T-helper 1 cell (primary cell): ENCODE measurements at places on chromosomes 16 and 17.

DNA sequence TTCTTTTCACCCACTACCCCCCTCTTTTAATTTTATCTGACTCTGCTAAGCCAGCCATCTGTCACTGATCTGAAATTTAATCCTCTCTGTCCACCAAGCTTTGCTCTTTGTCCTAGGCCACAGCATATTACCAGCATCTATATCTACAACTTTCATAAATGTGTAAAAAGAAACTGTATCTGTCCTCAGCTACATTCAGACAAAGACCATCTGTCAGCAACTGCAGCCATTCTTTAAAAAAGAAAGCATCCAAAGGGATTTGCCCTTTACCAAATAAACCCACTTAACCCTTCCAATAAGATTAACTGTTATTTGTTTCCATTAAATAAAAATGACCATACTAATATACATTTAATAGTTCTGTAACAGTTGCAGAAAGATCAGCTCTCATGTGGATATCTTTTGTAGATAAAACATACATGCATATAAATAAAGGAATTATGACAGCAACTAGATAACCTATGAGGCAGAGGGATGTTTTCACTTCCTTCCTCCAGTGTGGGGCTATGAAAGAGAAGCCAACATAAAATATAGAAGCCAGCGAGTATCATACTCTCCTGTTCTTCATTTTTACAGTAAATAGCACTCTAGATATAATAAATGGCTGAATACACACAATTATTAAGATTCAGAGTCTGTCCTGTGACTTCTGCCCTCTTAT, 602.5 kb upstream of the SALL1 start:
- no peak for DNase-seq

- no peak for DNase-seq
Measured at GRCh38 chr17:72343911-72344310, 223.1 kb downstream of the SOX9 start.

- DNase-seq, result no peak
Measured at GRCh38 chr16:9843424-9844018, 338.7 kb downstream of the GRIN2A start.

- DNase-seq, result no peak
Measured at GRCh38 chr16:77057161-77057774, 133.7 kb upstream of the MON1B start.

DNA sequence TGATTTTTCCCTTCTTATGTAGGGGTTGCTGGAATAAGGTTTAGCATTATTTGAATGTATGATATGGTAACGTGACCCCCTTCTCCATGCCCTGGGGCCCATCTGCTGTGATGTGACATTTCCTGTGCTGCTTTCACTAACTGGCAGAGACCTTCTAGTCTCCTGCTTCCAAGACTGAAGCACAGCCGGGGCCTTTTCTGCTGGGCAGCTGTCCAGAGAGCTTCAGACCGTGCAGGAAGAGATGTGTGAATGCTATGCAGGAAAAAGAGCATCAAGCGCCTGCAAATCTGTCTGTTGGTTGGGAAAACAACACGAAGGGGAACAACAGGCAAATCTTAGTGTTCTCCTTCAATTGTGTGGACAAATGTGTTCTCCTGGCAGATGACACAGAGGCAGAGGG, 128.5 kb downstream of the SPACA3 start:
- no peak for DNase-seq

DNA sequence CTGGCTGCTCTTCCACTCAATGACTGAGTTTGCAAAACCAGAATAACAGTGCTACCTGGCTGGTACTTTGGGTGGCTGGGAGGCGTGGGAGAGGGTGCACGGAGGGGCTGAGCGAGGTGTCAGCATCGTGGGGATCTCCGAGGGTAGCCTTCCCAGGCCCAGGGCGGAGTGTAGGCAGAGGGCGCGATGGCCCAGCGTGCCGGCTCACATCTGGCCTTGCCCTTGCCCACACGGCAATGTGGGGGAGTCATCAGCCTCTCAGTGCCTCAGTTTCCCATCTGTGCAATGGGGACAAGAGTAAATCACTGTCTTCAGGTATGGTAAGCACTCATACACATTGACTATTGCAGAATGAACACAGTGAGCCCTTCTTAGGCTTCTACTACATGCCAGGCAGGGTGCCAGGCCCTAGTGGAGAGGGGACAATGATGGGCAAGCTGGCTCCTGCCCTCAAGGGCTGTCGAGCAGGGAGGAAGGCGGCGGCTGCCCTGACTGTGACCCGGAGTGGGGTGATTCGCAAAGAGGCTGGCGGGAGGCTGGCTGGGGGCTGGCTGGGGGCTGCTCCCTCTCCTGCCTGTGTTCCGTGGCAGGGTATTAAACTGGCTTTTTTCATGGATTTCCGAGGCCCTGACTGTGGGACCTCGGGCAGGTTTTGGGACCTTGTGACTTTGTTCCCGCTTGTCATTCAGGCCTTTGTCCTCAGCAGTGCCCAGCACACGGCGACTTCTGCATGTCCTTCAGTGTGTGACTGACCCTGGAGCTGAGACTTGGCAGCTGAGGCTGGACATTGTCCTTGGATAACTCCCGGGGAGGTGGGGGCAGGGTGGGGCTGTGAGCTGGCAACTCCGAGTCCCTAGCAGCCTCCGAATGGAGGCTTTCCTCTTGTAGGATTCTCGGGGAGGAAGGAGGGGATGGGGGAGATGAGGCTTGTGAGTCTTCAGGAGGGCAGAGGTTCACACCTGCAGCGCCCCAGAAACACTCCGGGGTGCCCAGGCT, 243.1 kb downstream of the SEC14L1 start:
- no peak for DNase-seq

DNA sequence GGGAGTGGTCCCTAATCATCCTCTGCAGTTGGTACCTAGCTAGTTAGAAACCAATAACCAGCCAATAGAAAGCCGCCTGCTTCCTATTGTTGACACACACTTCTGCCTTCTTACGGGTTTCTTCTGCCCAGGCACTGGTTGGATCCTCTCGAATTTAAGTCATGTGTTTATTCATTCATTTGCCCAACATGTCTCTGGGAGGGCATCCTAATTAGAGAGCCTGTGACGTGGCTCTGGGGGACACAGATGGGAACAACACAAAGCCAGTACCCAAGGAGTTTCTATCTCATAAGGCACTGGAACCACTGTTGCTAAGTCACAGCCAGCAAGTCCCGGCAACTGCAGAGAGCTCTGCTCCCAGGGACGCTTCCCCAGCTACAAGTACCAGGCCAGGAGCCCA, 300.7 kb upstream of the TNRC6C start:
- no peak for DNase-seq

GRCh38 chr17:60327134-60327900, 64.6 kb downstream of the USP32 start:
- DNase-seq, result no peak

DNA sequence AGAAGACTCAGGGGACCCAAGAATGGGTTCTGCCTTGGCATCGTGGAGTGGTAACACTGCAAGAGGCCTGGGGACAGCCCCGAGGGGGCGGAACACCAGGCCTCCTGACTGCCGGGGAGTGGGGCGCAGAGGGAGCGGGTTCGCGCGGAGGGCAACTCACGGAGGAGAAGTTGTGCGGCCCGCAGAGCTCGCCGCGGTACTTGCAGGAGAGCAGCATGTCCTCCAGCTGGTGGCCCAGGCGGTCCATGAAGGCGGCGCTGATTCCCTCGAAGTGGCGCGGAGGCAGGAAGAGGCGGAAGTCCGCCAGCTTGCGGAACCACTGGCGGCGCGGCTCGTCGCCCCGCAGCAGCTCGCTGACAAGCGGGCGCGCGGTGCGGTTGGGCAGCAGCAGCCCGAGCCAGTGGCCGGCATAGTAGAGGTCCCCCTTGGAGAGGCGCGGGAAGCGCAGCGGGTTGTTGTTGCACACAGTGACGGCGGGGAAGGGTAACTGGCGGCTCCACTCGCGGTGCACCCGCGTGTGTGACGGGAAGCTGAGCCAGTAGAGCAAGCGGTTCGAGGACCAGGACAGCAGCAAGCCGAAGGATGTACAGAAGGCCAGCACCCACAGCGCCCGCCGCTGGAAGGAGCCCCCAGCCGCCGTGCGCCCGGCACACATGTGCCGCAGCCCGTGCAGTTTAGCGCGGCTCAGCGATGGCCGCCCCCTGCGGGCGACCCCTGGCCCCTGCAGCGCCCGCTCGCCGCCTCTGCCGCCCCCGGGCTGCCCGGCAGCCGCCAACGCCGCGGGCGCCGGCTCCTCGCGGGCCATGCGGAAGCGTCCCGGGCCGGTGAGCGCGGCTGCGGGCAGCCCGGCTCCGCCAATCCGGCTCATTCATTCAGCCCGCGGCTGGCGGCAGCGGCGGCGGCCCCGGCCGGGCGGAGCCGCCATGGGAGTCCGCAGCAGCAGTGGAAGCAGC, 1.6 kb downstream of the ASIC2 start:
- DNase-seq, result no peak

DNA sequence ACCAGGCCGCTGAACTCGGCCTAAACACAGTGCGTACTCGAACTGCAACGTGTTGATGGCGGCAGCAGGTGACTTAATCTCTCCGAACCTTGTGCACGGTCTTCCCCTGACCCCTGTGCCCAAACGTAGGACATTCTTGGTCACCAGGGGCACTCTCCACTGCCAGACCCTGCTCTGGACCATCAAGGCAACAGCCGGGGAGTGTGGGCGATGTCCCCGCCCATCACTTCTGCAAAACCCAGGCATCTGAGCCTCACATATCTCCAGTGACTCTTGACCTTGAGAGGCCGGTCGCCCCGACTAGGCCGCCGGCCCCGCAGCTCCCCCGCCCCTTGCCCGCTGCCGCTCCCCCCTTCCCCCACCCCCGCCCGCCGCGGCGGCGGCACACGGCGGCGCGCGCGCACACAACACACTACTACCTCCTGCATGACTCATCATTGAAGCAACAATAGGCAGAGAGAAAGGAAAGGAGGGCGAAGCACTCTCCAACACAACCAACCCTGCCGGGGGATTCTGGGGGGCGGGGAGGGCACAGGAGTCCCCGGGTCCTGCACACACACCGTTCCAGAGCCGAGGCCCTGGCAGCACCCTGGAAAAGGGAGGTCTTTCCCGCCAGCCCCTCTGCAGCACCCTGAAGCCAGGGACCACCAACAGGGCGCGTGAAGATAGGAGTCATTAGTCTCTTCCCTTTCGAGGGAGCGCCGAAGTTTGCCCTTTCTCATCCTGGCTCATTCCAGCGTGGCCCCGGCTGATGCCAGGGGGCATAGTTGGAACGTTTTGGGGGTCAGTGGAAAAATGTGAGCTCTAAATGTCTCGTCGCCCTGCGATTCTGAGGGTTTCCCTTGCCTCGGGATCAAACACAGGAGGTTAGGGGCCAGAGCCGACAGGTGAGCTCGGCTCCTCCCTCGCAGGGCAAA, 1.9 kb downstream of the MNT start:
- DNase-seq, result peak; percentile 39

GRCh38 chr17:7511108-7511507, 26.9 kb downstream of the POLR2A start:
- no peak for DNase-seq

- DNase-seq, result peak; percentile 13
Measured at GRCh38 chr17:43556292-43556691, 10.2 kb upstream of the ETV4 start.

- DNase-seq, result no peak
Measured at GRCh38 chr17:54920819-54921218, 20.2 kb downstream of the TOM1L1 start.

GRCh38 chr17:8226536-8227237, 16.3 kb upstream of the AURKB start:
- peak; percentile 58 for DNase-seq

DNA sequence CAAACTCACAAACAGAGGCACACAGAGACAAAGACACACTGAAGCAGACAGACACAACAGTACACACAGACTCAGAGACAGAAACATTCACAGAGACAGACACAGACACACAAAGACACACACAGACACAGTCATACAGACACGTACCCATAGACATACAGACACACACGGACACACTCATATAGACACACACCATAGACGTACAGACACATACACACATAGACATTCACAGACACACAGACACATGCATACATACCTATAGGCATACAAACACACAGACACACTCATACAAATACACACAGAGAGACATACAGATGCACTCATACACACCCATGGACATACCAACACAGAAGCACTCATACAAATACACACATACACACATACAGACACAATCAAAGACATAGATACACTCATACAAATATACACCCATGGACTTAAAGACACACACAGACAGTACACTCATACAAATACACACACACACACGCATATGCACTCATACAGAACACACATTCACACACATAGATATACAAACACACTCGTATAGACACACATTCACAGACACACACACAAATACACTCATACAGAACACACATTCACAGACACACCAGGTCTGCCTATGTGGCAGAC, 19.9 kb upstream of the MRTFB start:
- DNase-seq, result no peak

DNA sequence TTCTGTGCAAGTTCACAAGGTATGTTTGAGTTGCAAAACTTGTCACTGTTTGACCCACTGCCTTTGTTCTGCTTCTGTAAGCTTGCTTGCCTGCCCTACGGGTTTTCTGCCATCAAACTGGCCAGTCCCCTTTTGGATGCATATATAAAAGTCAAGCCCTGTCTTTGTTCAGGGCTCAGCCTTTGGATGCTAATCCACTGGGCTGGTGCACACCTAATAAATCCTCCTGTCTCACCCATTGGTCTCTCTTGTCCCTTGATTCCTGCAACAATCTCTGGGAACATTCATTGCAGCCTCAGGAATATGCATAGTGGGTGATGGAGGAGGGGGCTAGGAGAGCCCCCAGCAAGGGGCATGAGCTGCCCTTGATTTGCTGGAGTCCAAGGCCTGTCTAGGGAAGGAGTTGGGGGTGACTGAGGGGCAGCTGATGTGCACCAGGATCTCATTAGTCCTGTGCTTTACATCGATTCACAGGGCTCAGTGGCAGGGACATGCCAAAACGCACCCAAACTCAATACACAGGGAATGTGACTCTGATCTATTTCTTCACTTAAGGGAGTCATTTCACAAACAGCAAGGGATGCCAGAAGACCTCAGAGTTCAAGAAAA, 225.4 kb upstream of the NLRP1 start:
- no peak for DNase-seq

- no peak for DNase-seq
Measured at GRCh38 chr16:67425061-67425460, 5.9 kb upstream of the HSD11B2 start.

GRCh38 chr17:17947309-17947708, 24.9 kb downstream of the TOM1L2 start:
- no peak for DNase-seq

DNA sequence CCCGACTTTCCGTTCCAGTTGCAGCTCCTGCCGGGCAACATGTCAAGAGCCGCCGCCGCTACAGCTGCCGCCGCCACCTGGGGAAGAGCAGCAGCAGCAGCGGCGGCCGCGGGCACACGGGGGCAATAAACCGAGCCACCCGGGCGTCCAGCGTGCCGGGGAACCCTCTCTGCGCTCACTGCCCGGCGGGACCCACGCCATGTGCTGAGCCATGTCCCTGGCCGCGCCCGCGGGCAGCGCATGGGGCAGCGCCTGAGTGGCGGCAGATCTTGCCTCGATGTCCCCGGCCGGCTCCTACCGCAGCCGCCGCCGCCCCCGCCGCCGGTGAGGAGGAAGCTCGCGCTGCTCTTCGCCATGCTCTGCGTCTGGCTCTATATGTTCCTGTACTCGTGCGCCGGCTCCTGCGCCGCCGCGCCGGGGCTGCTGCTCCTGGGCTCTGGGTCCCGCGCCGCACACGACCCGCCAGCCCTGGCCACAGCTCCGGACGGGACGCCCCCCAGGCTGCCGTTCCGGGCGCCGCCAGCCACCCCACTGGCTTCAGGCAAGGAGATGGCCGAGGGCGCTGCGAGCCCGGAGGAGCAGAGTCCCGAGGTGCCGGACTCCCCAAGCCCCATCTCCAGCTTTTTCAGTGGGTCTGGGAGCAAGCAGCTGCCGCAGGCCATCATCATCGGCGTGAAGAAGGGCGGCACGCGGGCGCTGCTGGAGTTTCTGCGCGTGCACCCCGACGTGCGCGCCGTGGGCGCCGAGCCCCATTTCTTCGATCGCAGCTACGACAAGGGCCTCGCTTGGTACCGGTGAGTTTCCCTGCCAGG, 604 bp downstream of the HS3ST3B1 start:
- no peak for DNase-seq
